GM12891 (cell line): ENCODE measurements at places on chromosomes 6 and 20.

DNA sequence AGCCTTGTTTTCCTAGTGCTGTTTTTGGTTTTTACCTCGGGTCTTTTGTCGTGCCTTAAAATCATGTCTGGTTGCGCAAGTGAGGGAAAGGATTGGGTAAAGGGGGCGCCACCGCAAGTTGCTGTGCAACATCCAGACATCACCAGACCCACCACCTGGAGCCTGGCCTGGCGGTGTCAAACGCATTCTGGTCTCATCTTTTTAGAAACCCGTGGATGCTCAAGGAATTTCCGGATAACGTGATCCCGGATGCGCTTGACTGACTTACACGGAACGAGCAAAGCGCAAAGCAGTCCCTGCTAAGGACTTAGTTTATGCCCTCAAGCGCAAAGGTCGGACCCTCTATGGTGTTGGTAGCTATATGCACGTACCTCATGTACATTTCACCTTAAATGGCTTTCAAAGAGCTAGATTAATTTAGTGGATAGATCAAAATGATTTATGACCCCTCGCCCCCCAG is 105.2 kb downstream of the OR2B2 start:
- no peak for DNase-seq

DNA sequence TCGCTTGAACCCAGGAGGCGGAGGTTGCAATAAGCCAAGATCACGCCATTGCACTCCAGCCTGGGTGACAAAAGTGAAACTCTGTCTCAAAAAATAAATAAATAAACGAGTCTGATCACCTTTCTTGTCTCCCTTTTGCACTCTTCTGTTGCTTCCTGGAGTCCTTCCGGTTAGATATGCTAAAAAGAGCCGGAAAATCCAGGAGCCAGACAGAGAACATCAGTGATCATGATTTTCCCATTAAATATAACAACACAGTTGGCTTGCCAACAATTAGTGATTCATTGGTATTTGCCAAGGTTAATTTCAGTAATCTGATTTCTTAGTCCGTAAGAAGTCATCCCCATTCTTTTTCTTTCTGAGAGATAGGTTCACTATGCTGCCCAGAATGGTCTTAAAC is 3.7 kb upstream of the MCM3 start:
- DNase-seq = no peak

DNA sequence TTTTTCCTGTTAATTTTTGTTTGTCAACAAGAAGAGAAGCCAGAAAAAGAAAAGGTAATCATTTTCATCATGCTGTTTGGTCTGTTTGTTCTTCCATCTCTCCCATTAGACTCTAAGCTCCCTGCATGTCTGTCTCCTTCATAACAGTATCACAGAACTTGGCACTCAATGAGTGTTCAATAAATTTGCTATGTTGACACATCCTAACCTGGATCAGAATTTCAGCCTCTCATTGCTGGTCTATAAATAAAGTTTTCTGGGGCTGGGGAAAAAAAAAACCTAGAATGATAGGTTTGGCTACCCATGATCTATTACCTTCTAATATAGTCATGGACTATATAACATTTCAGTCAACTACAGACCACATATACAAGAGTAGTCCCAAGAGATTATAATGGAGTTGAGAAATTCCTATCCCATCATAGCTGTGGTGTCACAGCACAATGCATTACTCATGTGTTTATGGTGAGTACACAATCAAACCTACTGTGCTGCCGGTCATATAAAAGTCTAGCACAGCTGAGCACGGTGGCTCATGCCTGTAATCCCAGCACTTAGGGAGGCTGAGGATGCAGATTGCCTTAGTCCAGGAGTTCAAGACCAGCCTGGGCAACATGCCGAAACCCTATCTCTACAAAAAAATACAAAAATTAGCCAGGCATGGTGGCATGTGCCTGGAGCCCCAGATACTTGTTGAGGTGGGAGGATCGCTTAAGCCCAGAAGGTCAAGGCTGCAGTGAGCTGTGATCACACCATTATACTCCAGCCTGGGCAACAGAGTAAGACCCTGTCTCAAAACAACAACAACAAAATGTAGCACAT is 5.9 kb downstream of the NUDT3 start:
- no peak for DNase-seq

DNA sequence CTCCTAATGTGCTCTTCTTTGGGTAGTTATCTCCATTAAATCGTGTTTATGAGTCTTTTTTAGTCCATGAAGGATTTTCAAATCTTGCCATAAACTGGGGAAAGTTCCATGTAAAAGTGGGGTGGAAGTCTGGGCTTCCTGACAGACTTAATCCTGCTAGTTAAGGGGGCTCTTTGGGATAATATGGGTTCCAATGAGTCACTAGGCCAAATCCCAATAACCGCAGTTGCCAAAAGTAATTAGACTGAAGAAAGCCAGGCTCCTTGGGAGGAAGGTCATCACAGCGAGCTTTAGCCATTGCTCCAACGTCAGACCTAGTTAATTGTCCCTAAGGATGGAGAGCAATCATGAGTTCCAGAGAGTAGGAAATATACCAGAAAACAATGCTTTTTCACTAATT is 10.8 kb downstream of the RSPO3 start:
- no peak for DNase-seq

DNA sequence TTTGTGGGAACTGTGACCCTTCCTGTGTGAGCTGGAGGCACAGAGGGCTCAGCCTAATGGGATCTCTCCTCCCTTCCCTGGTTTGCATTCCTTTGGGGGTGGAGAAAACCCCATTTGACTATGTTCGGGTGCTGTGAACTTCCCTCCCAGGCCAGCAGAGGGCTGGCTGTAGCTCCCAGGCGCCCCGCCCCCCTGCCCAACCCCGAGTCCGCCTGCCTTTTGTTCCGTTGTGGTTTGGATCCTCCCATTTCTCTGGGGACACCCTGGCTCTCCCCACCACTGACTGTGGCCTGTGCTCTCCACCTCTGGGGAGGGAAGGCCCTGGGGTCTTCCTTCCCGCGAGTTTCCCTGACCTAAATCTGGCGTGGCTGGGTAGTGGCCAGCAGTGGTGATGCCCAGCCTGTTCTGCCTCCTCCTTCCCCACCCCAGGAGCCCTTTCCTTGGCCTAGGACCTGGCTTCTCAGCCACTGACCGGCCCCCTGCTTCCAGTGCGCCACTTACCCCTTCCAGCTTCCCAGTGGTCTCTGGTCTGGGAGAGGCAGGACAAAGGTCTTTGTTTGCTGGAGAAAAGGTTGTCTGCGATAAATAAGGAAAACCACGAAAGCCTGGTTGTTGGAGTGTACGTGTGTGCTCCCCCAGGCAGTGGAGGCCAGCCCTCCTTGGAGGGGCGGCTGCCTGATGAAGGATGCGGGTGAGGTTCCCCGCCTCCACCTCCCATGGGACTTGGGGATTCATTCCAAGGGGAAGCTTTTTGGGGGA is 4.9 kb downstream of the VEGFA start:
- DNase-seq = peak; percentile 83

DNA sequence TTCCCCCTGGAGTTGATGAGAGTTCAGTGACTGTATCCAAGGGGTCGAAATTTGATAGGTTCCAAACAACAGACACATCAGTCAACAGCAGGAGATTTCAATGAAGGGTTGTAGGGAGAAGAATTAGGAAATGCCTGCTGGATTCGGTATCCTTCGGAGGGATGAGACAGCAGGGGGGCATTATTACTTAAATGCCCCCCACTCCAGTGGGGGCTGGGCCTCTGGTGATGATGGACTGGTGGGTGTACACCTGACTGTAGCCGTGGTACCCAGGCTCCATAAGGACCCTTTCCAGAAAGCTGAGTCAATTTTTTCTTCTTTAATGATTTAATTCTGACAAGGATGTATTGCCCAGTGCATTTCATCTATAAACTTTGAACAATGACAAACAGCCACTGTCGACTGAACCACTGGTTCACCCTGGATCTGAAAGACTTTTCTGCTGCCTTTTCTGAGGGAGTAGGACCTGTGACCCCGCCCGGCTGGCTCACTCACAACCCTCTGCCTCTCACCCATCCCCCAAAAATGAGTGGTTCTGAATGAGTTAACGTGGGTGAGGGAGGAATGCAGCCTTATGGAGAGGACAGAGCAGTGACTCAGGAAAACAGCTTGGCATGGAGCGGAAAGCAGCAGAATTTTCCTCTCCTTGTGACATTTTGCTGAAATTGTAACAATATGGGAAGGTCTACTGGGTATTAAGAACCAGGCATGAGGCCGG is 41.0 kb downstream of the ZMYND8 start:
- DNase-seq = no peak

- DNase-seq = no peak
Measured at GRCh38 chr6:144898741-144899140, 613.6 kb downstream of the UTRN start.

- peak; percentile 61 for DNase-seq
Measured at GRCh38 chr20:58891086-58891717, 38.7 kb downstream of the GNAS start.

DNA sequence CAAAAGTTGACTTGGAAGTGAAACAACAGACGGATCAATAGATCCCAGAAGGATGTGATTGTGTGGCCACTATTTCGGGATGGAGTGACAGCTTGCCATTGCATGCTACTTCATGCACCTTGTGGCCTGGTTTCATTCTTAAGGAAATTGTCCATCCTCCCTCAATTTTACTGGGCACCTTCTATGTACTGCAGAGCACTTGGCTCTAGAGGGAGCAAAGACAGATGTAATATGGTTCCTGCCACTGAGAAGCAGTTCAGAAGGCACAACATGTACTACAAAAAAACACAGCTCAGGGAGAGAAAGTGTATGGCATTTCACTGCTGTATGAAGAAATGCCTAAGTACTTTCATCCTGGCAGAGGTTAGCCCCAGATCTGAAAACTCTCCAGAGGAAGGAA is 91.9 kb downstream of the FOXA2 start:
- DNase-seq = no peak

- DNase-seq = no peak
Measured at GRCh38 chr6:50653253-50653652, 60.1 kb upstream of the TFAP2D start.

DNA sequence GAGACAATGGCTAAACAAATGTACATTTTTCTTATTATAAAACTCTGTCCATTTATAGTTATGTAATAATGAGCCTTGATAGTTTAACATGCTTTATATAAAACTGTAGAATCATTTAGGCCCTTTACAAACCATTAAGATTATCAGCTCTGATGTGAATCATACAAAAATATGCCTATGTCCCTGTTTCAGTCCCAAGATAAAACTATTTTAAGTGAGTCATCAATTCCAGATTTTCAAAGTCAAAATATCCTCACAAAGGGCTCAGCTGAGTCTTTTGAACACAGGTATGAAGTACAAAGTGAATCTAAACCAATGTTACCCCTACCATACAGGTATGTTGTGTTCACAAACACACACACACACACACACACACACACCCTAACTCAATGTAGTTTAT is 88.0 kb downstream of the PTPRK start:
- DNase-seq = no peak

GRCh38 chr6:56732517-56732916 is 89.8 kb upstream of the DST start:
- no peak for DNase-seq

DNA sequence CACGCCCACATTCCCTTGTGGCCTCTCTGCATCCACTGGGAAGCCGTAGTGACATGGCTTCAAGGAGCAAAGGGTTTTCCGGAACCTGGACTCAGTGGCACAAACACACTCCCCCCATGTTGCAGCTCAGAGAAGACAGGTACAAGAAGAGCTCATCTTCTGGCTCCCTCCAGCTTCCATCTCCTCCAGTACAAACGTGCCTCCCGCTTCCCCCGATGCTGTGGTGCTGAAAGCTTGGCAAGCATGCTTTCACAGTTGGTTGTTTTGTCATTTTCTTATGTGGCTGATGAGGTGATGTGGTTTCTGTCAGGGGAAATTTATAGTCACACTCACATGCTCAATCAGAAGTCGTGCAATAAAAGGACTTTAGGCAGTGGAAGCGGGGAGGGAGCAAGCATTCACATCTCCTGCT is 258.5 kb downstream of the KIF16B start:
- no peak for DNase-seq

- DNase-seq = no peak
Measured at GRCh38 chr6:80527552-80528052, 421.1 kb downstream of the BCKDHB start.
